ENCODE measurements at places on chromosomes 13 and 19. TPM values are rescaled to one million over a fixed set of nuclear protein-coding genes. Genes with fewer than 3 reads are reported as not detected.
A peak's percentile ranks its signal among the peaks of the same experiment; 100 is the strongest.

KIRREL2 gene
- 0.83 TPM for total RNA-seq

WDR87 gene
- not detected for total RNA-seq

VAV1 gene
- total RNA-seq = 52.9 TPM

GRCh38 chr19:54420383-54421168 lies 5.3 kb downstream of the TTYH1 start:
- H3K4me1 ChIP-seq = peaks cover 12% of the 10 kb centered on the region
- H3K36me3 ChIP-seq = no peaks in the 10 kb centered on the region
- H3K27ac ChIP-seq = no peak overlapping the region
- H3K27me3 ChIP-seq = peaks cover 19% of the 10 kb centered on the region
- DNase-seq = no peak

DNA sequence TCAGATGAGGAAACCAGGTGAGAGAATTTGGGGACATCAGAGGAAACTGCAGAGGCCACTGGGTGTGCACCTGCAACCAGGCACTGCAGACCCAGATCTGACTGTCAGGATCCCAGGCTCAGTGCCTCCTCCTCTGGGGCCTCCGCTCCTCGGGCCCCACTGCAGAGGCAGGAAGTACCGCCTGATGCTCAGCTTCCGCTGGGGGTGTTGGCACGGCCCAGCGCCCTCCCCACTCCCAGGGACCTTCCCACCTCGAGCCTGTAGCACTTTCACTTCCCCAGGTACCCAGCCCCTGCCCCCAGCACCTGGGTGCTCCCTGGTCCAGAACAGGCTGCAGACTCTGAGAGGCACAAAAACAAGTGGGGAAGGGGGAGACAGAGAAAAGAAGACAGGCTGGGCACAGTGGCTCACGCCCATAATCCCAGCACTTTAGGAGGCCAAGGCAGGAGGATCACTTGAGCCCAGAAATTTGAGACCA lies 1.4 kb upstream of the CD37 start:
- peak overlapping the region; percentile 61 for H3K4me3 ChIP-seq
- H3K36me3 ChIP-seq = peaks cover 9% of the 10 kb centered on the region
- no peaks in the 10 kb centered on the region for H3K27me3 ChIP-seq
- H3K4me1 ChIP-seq = peaks cover 64% of the 10 kb centered on the region
- peak; percentile 57 for DNase-seq

DNA sequence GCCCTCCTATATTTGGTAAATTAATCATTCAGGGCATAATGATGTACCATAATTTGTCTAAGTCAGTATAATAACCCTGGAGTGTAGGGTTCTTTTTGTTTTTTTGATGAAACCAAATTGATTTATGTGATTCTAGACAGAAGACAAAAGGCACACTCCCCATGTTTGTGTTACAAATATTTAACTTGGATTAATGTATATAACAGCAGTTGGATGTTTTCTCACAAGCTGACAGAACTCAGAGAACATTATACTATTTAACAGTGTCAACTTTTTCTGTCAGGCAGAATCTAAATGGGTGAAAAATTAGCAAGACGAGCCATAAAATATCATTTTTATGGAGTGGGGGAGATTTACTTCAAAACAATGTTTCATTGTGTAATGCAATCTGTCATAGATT lies 15.2 kb downstream of the CBY2 start:
- no peaks in the 10 kb centered on the region for H3K27me3 ChIP-seq
- no peak overlapping the region for H3K4me3 ChIP-seq
- H3K4me1 ChIP-seq = no peaks in the 10 kb centered on the region
- H3K36me3 ChIP-seq = no peaks in the 10 kb centered on the region

DNA sequence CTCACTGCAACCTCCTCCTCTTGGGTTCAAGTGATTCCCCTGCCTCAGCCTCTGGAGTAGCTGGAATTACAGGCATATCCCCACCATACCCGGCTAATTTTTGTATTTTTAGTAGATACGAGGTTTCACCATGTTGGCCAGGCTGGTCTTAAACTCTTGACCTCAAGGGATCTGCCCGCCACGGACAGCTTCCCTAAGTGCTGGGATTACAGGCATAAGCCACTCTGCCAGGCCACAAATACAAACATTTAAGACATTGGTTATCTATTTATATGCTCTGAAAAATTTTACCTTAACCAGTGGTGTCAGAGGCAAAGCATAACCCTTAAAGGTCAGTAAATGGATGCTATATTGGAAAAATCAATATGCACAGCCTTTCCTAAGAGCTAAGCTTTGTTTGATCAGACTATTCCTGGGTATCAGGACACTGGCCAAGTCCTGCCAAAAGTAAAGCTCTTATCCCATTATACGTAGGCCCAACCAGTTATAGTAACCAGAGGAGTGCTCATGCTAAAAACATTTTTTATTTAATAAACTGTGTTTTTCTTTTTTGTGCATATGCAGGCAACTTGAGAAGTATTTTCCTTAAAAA lies 56.4 kb upstream of the STARD13 start:
- no peaks in the 10 kb centered on the region for H3K27me3 ChIP-seq
- no peaks in the 10 kb centered on the region for H3K36me3 ChIP-seq
- H3K27ac ChIP-seq = no peak overlapping the region
- no peak overlapping the region for H3K4me3 ChIP-seq

DNA sequence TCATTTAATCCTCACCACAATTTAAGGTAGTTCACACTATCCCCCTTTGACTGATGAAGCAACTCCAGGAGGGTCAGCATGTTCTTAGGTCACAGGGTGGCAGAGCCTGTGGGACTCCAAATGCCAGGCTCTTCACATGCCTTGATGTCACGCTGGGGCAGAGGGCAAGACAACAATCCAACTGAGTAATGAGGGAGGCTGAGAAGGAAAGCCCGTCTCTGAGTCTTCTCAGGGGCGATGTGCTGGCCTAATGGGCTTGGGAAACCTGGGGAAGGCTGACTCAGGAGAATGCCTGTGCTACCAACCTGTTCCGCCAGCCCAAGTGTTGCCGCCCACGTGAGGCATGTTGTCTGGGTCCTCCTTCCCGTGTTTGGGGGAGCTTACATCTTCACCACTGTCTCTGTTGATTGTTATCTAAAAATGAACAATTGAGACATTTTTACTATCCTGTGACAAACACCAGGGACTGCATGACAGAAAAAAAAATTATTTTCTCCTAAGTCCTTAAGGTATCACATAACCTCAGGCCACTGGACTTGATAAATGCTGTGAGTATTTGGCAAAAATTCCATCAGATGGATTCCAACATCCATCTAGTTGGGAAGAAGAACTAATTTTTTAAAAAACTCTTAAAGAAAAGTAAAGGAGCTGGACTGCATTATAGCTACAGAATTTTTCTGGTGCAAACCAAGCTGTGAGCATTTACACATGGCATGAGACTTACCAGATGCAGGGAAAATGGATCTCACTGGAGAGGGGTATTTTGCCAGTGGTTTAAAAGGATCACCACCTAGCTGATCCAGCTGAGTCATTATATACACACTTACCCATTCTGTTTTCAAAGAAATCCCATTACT lies 157.5 kb downstream of the RGCC start:
- DNase-seq = no peak
- no peaks in the 10 kb centered on the region for H3K4me1 ChIP-seq
- H3K36me3 ChIP-seq = peaks cover 22% of the 10 kb centered on the region

DNA sequence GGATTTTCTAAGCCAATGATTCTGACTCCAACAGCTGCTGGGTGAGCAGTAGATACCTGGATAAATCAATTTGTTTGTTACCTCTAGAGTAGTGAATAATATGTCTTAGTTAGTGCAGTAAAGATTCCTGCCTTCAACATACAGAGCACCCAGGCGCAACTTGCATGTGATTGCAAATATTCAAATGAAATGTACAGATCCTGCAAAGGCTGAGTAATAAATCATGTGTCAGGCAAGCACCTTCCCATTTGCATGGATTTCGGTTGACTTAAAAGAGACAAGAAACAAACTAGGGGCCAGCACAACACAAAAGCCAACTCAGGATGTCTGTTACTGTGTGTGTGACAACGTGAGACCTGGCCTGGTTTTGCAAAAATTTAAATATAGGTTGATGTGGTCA lies 79.7 kb downstream of the TNFSF11 start:
- no peak overlapping the region for H3K27ac ChIP-seq
- H3K27me3 ChIP-seq = no peaks in the 10 kb centered on the region
- no peaks in the 10 kb centered on the region for H3K36me3 ChIP-seq
- no peak for DNase-seq

Measured in CD8-positive, alpha-beta memory T cell (primary cell).